Fibroblast of the aortic adventitia (primary cell): ENCODE measurements at places on chromosomes 6 and 20. TPM values are rescaled to one million over a fixed set of nuclear protein-coding genes. Genes with fewer than 3 reads are reported as not detected.

GRCh38 chr6:84768442-84769174 is 4.2 kb upstream of the TBX18 start:
- no peak for DNase-seq

- DNase-seq, result no peak
Measured at GRCh38 chr6:3349388-3350251, 90.9 kb downstream of the PSMG4 start.

The ADGB gene
- not detected in 2 replicates for total RNA-seq

The SLC13A3 gene
- total RNA-seq, result 3.0 and 4.2 TPM in 2 replicates

DNA sequence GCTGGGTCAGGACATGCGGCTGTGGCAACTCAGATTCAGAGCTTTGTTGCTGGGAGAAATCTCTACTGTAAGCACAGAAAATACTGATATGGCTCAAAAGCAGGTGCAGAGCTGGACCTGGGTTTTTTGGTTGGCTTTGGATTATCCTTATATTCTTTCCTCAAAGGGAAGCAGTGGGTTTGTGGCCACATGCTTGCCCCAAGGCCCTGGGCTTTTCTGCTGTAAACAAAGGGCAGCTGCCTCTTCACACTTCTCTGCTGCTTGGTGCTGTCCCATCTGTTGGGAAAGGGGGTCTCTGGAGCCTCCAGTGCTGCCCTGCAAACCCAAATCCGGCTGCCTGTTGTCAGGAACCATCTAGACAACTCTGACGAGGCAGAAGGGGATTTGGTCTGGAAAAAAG is 52.4 kb downstream of the ANKRD6 start:
- no peak for DNase-seq

The PABPC1L gene
- 7.9 and 13.8 TPM in 2 replicates for total RNA-seq

The CLVS2 gene
- not detected in 2 replicates for total RNA-seq

DNA sequence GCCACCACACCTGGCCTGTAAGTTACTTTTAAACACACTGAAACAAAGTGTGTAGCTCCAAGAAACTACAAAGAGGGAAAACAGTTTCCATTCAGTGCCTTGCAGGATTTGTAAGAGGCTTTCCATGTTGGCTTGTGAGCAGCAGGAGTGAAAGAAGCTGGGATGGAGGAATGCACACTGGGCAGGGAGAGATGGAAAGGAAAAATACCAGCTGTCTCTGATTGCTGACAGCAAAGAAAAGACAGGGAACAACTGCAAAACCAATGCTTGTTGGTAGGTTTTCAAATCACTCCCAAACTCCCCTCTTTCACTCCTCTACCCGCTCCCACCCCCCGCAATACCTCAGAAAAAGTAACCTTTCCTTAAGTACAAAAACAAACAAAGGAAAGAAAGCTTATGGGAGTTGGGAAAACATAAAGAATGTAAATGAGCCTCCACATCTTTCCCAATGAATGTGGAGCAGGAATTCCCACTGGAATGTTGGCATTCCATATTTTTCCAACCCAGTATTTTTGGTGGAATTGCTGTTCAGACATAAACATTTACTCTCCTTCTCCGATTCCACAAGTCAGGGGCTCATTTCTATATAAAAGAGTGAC is 166.1 kb downstream of the THBS2 start:
- peak; percentile 78 for DNase-seq

- DNase-seq, result peak; percentile 23
Measured at GRCh38 chr6:169689287-169689686, 12.5 kb downstream of the WDR27 start.

- no peak for DNase-seq
Measured at GRCh38 chr6:90136837-90137568, 159.6 kb downstream of the BACH2 start.

The JAG1 gene
- total RNA-seq, result 39.2 and 46.7 TPM in 2 replicates

The SLC22A23 gene
- 7.8 and 9.0 TPM in 2 replicates for total RNA-seq

DNA sequence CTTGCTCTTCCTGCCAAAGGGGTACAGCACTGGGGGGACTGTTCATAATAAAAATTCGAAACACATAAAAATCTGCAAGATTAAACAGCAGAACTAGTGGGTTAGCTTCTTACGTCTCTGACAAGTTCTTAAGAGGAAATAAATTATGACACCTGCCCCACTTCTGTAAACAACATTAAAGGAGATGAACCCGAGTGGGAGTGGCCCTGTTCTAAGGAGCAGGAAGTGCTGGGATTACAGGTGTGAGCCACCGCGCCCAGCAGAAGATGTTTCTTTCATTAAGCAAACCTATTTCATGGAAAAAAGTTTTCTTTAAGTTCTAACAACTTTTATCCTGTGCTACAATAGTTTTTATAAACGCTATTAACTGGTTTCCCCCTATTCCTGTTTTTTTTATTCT is 24.6 kb downstream of the USP45 start:
- DNase-seq, result no peak

The CD93 gene
- total RNA-seq, result 0.27 and 2.0 TPM in 2 replicates

DNA sequence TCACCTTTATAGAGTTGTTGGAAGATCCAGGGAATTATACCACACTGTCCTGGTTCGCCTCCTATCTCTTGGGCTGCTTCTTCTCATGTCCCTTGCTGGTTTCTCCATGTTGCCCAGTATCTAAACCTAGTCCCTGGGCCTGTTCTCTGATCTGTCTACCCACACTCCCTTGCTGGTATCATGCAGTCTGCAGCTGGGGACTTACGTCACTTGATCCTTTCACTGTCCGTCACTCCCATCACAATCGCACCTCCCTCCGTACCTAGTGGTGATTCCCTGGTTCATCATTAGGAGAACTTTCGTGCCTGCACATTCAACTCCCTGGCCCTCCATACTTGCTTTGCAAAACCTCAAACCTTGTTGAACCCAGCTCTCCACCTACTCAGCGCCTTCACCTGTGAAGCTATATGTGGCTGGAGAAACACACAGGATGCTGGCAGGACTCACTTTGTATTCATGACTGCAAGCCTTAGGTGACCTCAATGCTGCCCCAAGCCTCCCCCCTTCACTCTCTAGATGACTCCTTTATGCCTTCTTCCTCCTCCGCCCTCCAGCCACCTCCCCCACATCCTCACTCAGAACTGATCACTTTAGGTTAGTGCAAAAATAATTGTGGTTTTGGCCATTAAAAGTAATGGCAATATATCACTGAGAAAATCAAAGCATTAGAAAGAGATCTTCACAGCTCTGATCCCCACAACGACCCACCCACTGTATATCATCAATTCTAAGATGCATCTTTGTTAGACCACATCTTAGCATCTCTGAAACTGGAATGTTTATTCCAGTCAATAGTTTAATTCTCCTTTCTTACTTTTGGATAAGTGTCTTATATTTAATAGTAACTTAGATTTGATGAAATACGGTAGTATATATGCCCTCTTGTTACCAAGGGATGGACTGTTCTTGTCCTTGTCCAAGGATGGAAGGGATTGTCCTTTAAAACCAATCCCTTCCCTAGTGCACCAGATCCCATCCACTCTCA is 26.4 kb downstream of the GDAP1L1 start:
- DNase-seq, result no peak

GRCh38 chr20:43821795-43822194 is 92.9 kb upstream of the TOX2 start:
- DNase-seq, result no peak

GRCh38 chr6:93571346-93571745 is 152.0 kb upstream of the EPHA7 start:
- no peak for DNase-seq

DNA sequence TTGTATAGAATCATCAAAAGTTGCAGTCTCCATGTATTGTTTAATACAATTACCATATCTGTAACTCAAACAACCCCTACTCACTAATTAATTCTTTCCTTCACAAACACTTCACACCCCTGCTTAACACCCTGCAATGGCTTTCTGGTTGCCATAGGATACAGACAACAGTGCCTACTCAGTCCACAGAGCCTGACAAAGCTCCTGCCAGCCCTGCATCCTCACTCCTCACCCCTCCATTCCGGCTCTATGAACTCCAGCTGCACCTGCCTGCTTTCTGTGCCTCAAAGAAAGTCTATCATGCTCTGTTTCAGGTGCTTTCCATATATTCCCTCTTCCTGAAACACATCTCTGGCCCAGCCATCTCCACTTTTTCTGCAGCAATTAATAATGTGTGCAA is 253.4 kb downstream of the HACE1 start:
- DNase-seq, result no peak

The PPP1R3G gene
- 3.8 and 10.1 TPM in 2 replicates for total RNA-seq

DNA sequence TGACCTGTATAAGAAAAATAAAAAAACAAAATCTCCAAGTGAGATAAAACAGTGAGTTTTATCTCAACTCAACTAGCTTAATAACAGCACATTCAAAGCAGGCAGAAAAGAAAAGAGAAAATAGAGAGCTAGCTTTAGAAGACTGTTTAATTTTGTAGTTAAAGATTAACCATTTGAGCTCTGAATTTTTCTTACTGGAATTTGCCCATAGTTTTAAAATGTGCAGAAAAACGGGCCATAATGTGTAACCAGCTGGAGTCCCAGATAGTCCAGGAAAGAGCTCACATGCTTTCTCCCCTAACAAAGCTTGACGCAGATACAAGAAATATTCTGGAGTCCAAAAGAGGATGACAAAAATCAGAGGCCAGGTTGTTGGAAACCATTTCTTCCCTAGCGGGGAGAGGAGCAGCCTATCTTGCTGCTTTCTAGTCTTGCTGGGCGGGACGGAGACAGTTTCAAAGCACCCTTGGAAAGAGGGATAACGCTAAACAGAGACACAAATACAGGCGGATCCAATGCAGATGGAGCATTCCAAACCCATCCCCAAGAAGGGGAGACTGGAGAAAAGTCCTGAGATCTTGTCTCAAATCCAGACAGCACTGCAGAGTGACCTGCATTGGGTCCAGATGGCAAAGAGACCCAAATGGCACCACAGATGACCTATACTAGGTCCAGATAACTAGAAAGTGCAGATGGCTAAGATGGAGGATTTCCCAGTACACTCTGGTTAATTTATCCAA is 16.1 kb downstream of the TTK start:
- DNase-seq, result no peak

GRCh38 chr20:58511364-58511763 is 3.8 kb downstream of the APCDD1L start:
- DNase-seq, result peak; percentile 81

- no peak for DNase-seq
Measured at GRCh38 chr20:48742233-48742632, 85.6 kb downstream of the PREX1 start.

DNA sequence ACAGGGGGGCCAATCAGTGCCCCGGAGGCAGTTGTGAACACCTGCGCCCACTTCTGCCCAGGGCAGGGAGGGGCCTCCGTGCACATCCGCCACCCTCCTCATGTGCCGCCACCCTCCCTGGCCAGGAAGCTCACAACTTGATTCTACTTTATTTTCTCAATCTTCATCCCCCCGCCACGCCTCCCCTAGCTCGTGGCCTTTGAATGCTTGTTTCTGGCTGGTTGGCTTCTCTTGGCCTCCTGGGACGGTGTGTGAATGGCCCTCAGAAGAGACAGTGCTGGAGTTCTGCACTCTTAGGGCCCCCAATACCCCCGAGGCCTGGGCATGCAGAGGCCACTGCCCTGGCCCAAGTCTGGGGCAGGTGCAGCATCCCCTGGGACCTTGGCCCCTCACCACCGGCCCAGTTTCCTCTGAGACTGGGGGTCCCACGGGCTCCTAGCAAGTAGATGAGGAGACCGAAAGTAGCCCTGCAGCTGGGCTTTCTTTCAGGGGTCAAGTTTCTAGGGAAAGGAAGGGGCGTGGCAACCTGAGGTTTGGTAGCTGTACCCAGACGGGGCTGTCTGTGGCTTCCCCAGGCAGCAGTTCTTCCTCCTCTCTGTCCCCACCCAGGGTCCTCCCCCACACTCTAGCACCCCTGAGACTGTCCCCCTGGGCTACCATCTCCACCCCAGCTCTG is 1.3 kb downstream of the RGS19 start:
- DNase-seq, result no peak

The HAO1 gene
- not detected in 2 replicates for total RNA-seq

GRCh38 chr20:848193-848592 is 14.7 kb downstream of the FAM110A start:
- no peak for DNase-seq

The COL20A1 gene
- total RNA-seq, result not detected in 2 replicates

- no peak for DNase-seq
Measured at GRCh38 chr6:158168040-158168289, at the start of gene SERAC1. TSS of gene SERAC1 (minus strand) at chr6:158168262. CDS start at chr6:158158363, 9,899 bp downstream.

DNA sequence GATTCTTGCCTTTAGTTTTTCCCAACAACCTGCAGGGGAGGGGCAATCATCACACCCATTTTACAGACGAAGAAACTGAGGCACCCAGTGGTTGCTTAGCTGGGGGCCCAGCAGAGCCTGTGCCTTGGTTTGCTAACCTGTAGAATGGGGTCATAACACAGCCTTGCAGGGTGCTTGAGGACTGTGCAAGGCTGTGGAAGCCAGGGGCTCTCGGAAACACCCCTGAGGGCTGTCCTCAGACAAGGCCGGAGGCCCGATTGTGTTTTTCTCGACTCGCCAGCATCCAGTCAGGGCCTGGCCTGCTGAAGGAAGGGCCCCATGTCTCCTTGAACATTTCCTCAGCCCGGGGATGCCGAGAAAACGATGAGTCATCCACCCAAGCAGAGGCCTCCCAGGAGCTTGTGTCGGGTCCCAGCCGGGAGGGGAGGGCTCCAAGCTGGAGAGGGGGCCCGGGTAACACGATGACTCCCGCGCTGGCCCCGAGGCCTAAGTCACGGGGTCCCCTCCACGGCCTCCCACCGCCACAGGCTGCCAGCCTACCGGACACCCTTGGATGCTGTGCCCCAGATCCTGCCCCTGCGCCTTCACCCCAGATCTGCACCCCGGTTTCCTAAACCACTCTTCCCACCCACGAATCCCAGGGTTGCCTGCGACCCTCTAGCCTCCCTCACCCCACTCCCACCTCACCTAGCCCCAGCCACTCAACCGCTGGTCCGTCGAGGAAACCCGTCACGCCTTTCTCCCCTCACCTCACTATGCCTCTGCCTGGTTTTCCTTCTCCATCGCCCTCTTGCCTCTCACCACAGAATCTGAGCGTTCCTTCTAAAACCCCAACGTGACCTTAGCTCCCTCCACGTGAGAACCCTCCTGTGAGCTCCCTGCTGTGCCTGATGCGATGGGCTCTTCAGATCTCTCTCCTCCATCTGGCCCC is 10.6 kb downstream of the NOL4L start:
- peak; percentile 83 for DNase-seq

- no peak for DNase-seq
Measured at GRCh38 chr6:47483516-47483852, 5.9 kb downstream of the CD2AP start.

DNA sequence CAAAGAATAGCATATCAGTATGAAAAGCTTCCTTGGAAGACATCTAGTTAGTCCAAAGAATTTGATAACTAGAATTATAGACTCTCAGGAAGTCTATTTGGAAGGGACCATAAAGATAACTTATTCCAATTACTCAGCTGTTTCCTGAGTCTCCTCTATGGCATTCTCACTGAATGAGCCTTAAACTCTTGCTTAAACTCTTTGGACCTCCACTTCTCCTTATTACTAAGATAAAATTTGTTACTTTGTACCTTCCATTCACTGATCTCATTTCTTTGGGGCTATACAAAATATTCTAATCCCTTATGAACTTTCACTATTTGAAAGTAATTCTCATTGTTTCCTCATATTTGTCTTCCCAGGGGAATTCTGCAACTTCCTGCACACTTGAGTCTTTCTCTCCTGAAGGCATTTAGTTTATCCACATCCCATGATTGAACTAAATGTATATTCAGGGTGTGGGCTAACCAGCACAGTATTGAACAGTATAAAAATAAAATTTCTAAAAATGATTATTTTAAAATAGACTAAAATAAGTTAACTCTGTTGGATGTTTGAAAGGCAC is 67.1 kb upstream of the NOTCH4 start:
- DNase-seq, result peak; percentile 23

The DNAH8 gene
- total RNA-seq, result 0.08 TPM in 1 of 2 replicates, not detected in the other
